ENCODE measurements at places on chromosomes 5 and 9.

- DNase-seq = no peak
These were observed 164.7 kb downstream of the DOCK2 start for GRCh38 chr5:169801781-169802180.

DNA sequence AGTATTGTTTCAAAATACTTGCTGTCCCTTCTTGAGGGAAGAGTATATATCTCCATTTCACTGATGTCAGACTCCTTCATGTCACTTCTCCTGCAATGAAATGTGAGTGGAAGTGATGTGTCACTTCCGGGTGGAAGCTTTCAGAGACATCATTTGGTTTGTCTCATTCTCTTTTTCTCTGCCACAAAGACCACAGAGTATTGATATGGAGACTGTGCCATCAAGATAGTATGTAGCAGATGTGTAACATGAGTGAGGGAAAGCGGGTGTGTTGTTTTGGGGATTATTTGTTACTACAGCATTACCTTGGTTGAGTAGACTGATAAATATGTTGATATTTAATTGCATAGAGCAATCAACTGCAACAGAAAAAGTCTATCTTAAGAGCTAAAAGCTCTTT, 169.8 kb downstream of the FBXL7 start:
- DNase-seq = no peak

- no peak for DNase-seq
These were observed 58.5 kb downstream of the MLANA start for GRCh38 chr9:5949103-5949699.

DNA sequence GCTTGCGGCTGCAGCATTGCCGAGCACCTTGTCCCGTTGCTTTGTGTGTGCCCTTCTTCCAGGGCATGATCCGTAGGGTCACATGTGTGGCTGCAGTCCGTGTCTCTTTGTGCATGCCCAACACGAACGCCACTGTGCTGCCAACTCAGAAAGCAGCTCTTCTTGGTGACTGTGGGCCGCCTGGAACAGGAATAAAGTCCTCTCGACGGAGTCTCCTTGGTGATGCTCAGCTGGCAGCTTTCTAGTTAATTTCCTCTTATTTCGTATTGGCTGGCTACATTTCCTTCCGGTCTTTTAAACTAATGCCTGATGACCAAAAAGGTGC, 5.8 kb downstream of the EXOC3 start:
- DNase-seq = no peak

GRCh38 chr9:130292106-130292505, 26.5 kb downstream of the HMCN2 start:
- no peak for DNase-seq
